ENCODE measurements at places on chromosomes 12 and 14. TPM values are rescaled to one million over a fixed set of nuclear protein-coding genes. Genes with fewer than 3 reads are reported as not detected.

DNA sequence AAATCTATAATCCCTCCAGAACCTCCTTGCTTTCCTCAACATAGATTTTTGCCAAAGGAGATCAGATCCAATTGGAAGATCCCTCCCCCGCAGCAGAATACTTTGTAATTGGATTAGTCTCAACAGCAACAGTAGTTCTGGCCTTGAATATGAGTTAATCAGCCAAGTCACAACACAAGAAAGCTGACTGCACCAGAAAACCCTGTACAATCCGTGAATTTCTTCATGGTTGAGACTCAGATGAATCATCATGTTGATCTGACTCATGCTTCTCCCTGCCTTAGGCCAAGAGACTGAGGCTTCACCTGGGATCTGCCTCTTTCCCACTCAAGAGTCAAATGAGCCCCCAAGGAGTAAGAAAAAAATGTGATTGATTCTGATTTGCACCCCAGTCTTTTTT lies 3.0 kb upstream of the METTL17 start:
- DNase-seq: no peak

Gene GPR68
- 0.14 TPM for total RNA-seq

Gene NEUROD4
- total RNA-seq: not detected

Gene SIX6
- not detected for total RNA-seq

Gene ZDHHC22
- total RNA-seq: not detected

Gene PPP4R4
- 0.21 TPM for total RNA-seq

DNA sequence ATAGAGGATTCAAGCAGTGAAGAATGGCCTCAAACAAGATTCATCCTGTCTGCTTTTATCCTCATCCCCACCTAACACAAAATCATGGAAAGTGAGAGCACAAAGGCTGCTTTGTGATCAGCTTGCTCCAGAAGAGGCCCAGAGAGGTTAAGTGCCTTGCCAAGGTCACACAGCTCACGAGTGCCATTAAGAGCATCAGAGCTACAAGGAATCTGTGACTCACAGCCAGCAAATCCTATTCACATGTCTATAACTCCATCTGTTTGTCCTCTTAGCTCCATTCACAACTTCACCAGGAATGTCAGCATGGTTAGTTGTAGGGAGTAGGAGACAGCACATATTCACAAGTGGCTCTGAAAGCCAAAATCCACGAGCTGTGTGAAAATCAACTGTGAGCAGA lies 79.8 kb downstream of the TTC9 start:
- DNase-seq: no peak

Gene PCK2
- 132 TPM for total RNA-seq

Gene IAPP
- not detected for total RNA-seq

Gene TSPAN11
- total RNA-seq: not detected

Gene PLCZ1
- not detected for total RNA-seq

GRCh38 chr12:53227341-53227740 lies 4.7 kb downstream of the RARG start:
- peak; percentile 14 for DNase-seq

- no peak for DNase-seq
Measured at GRCh38 chr12:54142114-54142475, 46.7 kb downstream of the SMUG1 start.

DNA sequence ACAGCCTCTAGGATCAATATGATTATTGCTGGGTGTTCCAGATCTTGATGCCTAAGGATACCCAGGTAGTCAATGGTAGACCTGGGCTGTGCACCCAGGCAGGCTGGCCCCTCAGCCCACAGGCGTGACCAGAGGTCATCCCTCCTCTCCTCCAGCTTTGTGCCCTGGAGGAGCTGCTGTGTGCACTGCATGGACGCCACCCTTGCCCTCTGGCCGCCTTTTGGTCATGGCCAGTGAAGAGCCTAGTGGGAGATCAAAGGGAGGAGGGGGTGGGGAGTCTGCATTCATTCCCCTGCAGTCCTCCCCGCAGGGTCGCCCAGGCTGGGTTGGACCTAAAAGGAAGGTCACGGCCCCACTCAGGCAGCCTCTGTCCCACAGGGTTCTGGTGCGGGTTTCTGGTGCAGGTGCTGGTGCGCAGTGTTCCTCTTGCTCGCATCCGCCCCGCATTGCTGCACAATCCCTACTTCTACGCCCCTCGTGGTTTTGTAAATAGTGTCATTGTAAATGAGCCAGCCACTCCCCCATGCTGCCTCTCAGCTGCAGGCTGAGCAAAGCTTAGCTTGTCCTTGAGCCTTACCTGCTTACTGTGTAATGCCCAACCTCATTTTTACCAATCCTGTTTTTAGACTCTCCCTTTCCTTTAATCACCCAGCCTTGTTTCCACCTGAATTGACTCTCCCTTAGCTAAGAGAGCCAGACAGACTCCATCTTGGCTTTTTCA lies 55.3 kb downstream of the PSMA6 start:
- no peak for DNase-seq

Gene TECPR2
- 9.3 TPM for total RNA-seq

DNA sequence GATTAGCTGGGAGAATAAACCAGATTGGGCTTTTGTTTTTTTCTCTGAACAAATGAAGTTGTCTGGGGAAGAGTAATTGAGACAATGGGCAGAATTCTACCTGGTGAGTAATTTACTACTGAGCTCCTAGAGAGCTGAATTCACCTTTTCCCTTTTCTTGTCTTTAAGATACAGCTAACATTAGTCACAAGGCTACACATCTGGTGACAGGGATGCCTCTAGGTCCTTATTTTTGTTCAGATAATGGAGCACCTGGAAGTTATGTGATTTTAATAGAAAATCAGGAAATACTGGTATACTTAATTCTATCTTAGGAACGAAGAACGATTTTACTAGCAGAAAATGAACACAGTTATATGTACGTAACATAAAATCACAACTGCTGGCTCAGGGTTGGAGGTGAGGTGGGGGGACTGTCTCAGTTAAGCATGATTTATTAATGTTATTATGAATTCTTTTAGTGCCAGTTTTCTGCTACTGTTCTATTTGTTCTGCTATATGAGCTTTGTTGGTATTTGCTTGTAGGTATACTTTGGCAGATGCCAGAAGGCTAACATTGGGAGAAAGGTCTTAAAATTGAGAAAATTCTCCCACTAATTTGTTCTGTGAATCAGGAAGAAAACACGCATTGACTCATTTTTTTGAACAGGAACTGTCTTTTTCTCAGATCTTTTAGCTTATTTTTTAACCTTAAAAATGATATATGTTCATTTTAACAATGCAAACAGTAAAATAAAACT lies 482.7 kb upstream of the RGS6 start:
- DNase-seq: no peak

Gene RFLNA
- 21.1 TPM for total RNA-seq

Gene PUS1
- total RNA-seq: 65.6 TPM

Gene ISCA2
- 28.5 TPM for total RNA-seq

Gene BCL7A
- total RNA-seq: 15.5 TPM

DNA sequence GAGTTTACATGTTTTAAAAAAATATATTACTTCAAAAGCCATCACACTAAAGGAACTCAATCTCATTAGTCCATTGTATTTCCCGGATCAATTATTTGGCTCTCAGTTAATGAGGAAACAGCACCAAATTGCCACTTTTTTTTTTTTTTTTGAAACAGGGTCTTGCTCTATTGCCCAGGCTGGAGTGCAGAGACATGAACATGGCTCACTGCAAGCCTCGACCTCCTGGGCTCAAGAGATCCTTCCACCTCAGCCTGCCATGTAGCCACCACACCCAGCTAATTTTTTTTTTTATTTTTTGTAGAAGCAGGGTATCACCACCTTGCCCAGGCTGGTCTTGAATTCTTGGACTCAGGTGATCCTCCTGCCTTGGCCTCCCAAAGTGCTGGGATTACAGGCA lies 77.4 kb downstream of the CLIP1 start:
- DNase-seq: no peak

Gene IKZF4
- 15.7 TPM for total RNA-seq

Data from Caco-2 (cell line).